ENCODE measurements at places on chromosomes 6 and 20. TPM values are rescaled to one million over a fixed set of nuclear protein-coding genes. Genes with fewer than 3 reads are reported as not detected.

Gene PAK5
- polyA plus RNA-seq: 0.12 TPM

Gene OPRL1
- polyA plus RNA-seq: 0.25 TPM

Gene DCDC2
- 0.48 TPM for polyA plus RNA-seq

Gene HLA-DQA1
- 16.2 TPM for polyA plus RNA-seq

Gene MTO1
- 11.6 TPM for polyA plus RNA-seq

Gene ABHD12
- 34.2 TPM for polyA plus RNA-seq

Gene TCF15
- polyA plus RNA-seq: not detected

Gene FAXC
- polyA plus RNA-seq: 3.1 TPM

Gene PSMF1
- 75.6 TPM for polyA plus RNA-seq

Gene FLRT3
- polyA plus RNA-seq: 8.0 TPM

Gene TRIM15
- not detected for polyA plus RNA-seq

Gene NFATC2
- polyA plus RNA-seq: 6.3 TPM

Gene PKIB
- 32.6 TPM for polyA plus RNA-seq

Gene ASIP
- 1.1 TPM for polyA plus RNA-seq

Gene UST
- polyA plus RNA-seq: 3.6 TPM

Gene PACRG
- polyA plus RNA-seq: 2.5 TPM

Gene TBXT
- polyA plus RNA-seq: not detected

Gene FOXP4
- 33.7 TPM for polyA plus RNA-seq

Gene NFKBIE
- polyA plus RNA-seq: 9.9 TPM

Gene SOX18
- 15.2 TPM for polyA plus RNA-seq

Gene SLPI
- polyA plus RNA-seq: 42.8 TPM

Gene KCNK16
- 0.37 TPM for polyA plus RNA-seq

Gene CST4
- polyA plus RNA-seq: not detected

Gene CST9
- not detected for polyA plus RNA-seq

Gene VSTM2L
- 3.1 TPM for polyA plus RNA-seq

Gene ADGRB3
- polyA plus RNA-seq: 0.63 TPM

Gene ANGPT4
- 0.06 TPM for polyA plus RNA-seq

Measured in stomach (tissue), 19 donors.